ENCODE measurements at places on chromosomes 2 and 18.

DNA sequence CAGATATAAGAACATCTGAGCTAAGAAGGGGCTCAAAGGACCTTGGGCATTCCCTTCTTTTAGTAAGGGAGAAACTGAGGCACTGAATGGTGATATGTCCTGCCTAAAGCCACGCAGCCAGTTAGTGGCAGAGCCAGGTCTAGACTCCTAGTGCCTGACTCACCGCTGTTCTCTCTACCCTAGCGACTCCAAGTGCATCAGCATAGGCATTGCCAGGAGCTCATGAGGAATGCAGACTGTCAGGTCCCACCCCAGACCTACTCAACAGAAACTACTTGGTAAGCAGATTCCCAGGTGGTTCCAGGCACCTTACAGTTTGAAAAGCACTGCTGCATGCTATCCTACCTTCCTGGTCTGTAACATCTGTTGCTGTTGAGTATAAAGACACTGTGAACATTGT lies 158.9 kb downstream of the MSH2 start:
- no peak for DNase-seq

GRCh38 chr2:161135951-161136593 lies 24.2 kb upstream of the TANK start:
- DNase-seq: no peak

DNA sequence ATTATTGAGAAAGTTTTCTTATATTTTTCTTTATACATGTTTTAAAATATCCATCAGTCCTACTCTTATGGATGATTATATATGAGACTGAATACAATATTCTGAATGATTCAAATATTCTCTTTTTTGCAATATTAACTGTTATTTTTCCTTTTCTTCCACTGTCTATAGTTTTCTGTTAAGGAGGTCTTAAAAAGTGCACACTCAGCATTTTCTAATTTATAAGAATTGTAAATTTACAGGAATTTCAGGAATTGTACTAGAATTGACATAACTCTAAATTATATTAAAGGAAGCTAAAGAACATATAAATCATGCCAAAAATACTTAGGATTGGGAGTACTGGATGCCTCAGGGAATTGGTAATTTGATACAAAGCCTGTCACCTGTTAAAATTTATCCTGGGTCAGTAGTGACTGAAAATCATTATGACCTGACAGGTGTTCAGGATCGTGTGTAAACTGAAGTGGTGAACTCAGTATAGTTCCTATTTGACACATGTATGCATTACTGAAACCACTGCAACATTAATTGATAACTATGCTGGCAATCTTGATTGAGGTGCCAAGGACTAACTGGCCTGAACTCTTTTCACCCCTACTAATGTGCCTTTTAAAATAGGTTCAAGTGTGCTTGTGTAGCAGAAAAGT lies 30.4 kb downstream of the MSTN start:
- no peak for DNase-seq

GRCh38 chr2:142873831-142874287 lies 3.6 kb upstream of the KYNU start:
- DNase-seq: no peak

GRCh38 chr18:35507192-35507591 lies 9.4 kb upstream of the INO80C start:
- no peak for DNase-seq

GRCh38 chr18:10726198-10727068 lies 200.6 kb downstream of the NAPG start:
- no peak for DNase-seq

GRCh38 chr2:216603884-216604245 lies 29.4 kb upstream of the IGFBP2 start:
- DNase-seq: no peak

DNA sequence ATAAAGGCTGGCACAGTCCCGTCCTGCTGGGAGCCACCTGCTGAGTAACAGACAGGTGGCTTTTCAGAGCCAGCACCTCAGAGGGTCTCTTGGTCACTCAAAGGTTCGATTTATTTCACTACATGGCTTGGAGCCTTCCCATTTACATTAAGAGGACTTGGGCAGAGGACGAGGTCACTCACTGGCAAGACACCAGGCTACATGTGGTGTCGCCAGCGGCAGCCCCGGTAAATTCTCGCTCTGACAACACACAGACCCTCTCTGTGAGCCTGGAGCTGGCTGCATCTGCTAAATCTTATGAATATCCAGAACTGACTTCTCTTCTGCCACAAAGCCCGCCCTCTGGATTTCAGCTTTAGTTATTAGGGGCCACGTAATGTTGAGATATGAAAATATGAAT lies 254.7 kb downstream of the VAPA start:
- no peak for DNase-seq

- no peak for DNase-seq
These were observed 115.5 kb downstream of the ESCO1 start for GRCh38 chr18:21484851-21485636.

DNA sequence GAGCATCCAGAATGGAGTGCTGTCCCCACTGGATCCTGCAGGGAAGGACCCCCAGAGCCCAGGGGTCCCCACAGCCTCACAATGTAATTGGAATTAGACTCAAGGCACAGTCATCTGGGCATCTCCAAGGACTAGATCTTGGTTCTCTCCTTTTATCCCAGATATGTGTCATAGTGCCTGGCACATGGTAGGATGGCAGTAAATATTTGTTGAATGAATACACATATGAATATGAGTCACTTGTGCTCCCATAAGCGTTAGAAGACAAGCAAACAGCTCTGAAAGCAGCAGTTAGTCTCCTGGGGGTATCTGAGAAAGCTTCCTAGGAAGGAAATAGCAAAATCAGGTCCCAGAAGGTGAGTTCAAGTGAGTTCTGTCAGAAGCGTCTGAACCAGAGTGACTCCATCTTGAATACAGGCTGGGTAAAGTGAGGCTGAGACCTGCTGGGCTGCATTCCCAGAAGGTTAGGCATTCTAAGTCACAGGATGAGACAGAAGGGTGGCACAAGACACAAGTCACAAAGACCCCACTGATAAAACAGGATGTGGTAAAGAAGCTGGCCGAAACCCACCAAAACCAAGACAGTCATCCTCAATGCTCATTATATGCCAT lies 234.1 kb upstream of the ID2 start:
- no peak for DNase-seq

GRCh38 chr2:190809876-190810525 lies 70.6 kb upstream of the GLS start:
- DNase-seq: no peak

DNA sequence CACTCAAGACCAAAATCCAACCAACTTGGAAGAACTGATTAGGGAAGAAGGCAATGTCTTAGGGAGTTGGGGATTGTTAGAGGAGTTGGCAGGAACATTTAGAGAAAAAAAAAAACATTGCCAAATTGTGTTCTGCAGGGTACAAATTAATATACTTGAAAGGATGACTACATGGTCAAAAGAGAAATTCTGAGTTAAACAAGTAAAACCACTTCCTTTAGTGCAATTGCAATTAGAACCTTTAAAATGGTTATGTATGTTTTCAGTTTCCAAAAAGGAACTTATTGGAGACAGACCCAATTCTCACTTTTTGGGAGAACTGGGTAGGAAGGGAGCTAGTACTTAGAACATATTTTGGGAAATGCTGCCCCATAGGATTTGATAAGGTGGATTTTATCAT lies 137.9 kb downstream of the GPD2 start:
- no peak for DNase-seq

GRCh38 chr2:233141901-233142300 lies 81.8 kb downstream of the INPP5D start:
- DNase-seq: no peak

DNA sequence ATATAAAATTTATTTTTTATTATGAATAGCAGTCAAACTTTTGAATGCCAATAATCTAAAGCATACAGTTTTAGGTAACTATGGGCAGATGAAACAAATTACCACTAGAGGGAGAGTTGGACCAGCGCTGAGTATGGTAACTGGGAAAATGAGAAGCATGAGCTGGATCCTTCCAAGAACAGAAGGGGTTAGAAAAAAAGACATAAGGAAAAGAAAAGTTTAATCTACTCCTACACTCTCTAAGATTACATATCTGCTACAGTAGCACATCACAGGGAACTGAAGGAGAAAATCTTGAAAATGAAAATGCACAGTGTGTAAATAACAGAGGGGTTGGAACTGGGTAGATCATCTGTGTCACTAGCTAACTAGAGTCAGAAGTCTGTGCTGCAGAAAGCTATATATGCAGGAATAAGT lies 15.5 kb downstream of the REG3G start:
- no peak for DNase-seq

DNA sequence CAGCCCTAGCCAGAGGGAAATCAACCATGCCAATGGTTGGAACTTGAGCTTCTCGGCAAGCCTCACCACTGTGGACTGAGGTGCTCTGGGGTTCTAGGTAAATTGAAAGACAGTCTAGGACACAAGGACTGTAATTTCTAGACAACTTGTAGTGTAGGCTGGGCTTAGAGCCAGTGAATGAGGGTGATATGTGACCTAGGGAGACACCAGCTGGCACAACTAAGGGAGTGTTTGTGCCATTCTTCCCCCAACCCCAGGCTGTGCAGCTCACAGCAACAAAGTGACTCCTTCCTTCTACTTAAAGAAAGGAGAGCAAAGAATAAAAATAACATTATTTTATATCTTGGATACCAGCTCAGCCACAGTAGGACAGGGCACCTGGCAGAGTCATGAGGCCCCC lies 1690.7 kb upstream of the TMEFF2 start:
- DNase-seq: no peak

GRCh38 chr2:67649331-67650261 lies 252.5 kb downstream of the ETAA1 start:
- no peak for DNase-seq

- no peak for DNase-seq
These were observed 48.1 kb downstream of the ID2 start for GRCh38 chr2:8729939-8730338.

DNA sequence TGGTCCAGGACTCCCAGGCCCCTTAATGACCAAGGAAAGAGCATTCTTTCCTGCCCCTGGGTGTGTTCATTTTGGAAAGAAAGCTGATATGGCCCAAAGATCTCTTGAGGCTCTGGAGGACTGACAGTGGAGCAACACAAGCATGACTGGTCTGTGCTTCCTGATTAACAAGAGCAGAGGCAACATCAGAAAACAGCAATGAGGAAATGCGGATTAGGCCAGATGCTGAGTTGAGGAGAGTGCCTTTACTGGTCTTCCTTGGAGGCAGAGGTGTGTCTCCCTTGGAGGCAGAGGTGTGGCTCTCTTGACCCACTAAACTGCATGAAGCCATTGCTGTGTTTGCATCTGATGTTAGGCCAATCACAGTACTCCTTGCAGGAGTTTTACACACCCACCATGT lies 19.9 kb downstream of the IL36B start:
- DNase-seq: no peak

- DNase-seq: no peak
These were observed 25.6 kb upstream of the SCYGR1 start for GRCh38 chr2:227413371-227413770.

GRCh38 chr2:35989503-35989902 lies 366.1 kb upstream of the CRIM1 start:
- no peak for DNase-seq

DNA sequence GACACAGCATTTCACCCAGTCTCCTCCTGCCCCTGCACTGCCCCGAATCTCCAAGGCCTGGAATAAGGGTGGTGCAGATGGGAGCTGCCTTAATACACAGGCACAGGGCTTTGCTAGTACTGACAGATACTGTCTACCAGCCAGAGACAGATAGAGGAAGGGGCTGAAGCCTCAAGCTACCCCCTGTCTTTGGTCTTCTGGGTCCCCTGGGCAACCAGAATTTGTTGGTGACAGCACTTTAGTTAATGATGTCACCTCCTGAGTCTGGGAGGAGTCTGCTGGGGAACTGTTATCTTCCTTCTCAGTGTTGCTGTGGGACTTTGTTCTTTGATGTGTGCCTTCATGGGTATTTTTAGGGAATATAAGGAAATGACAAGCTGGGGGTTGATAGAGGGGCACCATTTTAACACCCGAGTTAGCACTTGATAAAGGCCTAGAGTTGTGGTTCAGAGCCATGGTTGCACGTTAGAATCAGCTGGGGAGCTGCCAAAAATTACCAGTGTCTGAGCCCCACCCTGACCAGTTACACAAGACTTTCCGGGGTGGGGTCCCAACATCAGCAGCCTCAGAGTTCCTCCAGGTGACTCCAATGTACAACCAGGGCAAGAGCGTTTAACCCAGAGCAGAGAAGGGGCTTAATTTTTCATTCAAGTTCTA lies 136.8 kb downstream of the SMAD7 start:
- no peak for DNase-seq

DNA sequence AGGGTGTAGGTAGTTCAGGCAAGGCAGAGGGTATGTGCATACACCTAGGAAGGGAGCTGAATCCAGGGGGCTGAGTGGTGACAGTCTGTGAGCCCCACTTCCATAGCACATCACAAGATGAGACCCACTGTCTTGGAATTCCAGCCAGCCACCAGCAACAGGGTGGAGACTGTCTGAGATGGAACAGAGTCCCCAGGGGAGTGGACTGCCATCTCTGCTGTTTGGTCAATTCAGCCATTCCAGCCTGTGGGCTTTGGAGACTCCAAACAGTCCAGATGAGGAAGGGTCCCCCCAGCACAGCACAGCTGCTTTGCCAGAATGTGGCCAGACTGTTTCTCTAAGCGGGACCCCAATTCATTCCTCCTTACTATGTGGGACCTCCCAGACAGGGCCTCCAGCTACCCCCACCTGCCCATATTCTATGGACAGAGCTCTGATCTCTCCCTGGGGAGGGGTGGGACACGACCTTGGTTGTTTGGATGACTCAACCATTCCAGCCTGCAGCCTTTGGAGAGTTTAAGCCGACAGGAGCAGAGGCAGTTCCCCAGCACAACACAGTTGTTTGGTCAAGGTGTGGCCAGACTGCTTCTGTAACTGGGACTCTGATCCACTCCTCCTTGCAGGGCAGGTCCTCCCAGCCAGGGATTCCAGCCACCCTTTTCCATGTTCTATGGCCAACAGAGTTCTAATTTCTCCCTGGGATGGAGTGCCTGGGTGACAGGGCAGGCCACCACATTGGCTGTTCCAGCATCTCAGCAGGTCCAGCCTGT lies 178.0 kb downstream of the RND3 start:
- no peak for DNase-seq

GRCh38 chr2:95669441-95669991 lies 77.7 kb downstream of the TRIM43 start:
- no peak for DNase-seq

All from activated naive CD4-positive, alpha-beta T cell (primary cell).